ENCODE measurements at places on chromosomes 3 and 15. TPM values are rescaled to one million over a fixed set of nuclear protein-coding genes. Genes with fewer than 3 reads are reported as not detected.

GAP43 gene
- total RNA-seq, result not detected

SKOR1 gene
- 0.16 TPM for total RNA-seq

PIGZ gene
- total RNA-seq, result 0.31 TPM

WDR76 gene
- total RNA-seq, result 75.6 TPM

GRAMD1C gene
- 0.81 TPM for total RNA-seq

ALDH1L1 gene
- not detected for total RNA-seq

CHST2 gene
- total RNA-seq, result 3.0 TPM

ITIH1 gene
- total RNA-seq, result not detected

DYNLT2B gene
- total RNA-seq, result 8.6 TPM

GALNT15 gene
- not detected for total RNA-seq

P4HTM gene
- 33.0 TPM for total RNA-seq

DNA sequence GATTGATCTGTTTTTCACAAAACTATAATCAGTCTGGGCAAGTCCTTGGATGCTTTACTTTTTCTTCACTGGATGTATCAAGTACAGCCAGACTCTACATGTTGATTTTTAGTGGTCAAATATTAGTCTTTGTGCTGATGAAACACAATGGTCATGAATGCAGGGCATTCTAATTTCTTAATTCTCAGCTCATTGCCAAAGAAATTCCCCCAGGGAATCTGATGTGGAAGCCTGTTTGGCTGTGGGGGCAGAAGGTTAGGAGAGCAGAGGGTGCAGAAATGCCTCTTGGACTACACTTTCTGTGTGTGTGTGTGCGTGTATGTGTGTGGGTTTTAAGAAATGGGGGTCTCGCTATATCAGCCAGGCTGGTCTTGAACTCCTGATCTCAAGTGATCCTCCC is 48.7 kb upstream of the HACD2 start:
- no peak for DNase-seq
- H3K27ac ChIP-seq, result no peak overlapping the region
- H3K27me3 ChIP-seq, result no peaks in the 10 kb centered on the region
- no peaks in the 10 kb centered on the region for H3K36me3 ChIP-seq

DNA sequence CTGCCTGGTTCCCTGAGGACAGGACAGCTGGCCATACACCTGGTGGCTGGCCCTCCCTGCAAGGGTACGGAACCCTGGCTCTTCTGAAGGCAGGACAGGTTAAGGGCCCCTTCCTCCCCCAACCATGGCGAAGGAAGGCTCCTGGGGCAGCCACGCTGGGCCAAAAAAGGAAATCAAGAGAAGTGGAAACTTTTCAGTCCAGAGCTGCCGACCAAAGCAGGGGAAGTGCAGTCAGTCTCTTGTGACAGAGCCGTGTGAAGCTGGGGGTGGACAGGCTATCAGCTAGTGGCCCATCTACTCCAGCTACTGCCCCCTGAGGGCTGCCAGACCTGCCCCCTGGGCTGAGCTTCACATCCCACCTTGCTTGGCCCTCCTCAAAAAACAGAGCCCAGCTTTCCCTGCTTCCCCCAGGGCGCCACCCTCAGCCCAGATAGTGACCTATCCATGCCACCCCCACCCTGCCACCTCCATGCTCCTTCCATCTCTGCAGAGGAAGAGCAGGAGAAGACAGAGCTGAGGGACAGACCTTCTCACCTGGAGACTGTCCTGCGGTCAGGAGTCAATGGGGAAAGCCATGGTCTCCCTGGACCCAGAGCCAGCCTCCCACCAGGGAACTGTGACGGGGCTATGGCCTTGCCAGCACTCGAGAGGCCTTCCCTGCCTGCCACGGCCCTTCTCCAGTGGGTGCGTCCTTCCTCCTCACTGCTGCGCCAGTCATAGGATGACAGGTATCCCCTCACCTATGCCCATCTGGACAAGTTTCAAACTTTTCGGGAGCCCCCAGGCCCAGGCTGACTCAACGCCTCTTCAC is 4.6 kb downstream of the SEMA7A start:
- H3K36me3 ChIP-seq, result no peaks in the 10 kb centered on the region
- H3K4me1 ChIP-seq, result peaks cover 9% of the 10 kb centered on the region
- no peaks in the 10 kb centered on the region for H3K27me3 ChIP-seq
- H3K27ac ChIP-seq, result no peak overlapping the region
- DNase-seq, result no peak

- peaks cover 43% of the 10 kb centered on the region for H3K4me1 ChIP-seq
- no peaks in the 10 kb centered on the region for H3K27me3 ChIP-seq
- no peak overlapping the region for H3K27ac ChIP-seq
Measured at GRCh38 chr15:70562906-70563305, 200.5 kb downstream of the UACA start.

GRCh38 chr3:34183114-34183513 is 384.7 kb downstream of the PDCD6IP start:
- H3K4me1 ChIP-seq, result no peaks in the 10 kb centered on the region
- no peak overlapping the region for H3K27ac ChIP-seq
- no peaks in the 10 kb centered on the region for H3K36me3 ChIP-seq
- no peaks in the 10 kb centered on the region for H3K27me3 ChIP-seq
- H3K4me3 ChIP-seq, result no peak overlapping the region

- H3K36me3 ChIP-seq, result no peaks in the 10 kb centered on the region
- no peaks in the 10 kb centered on the region for H3K27me3 ChIP-seq
- no peak for DNase-seq
- no peak overlapping the region for H3K4me3 ChIP-seq
- H3K27ac ChIP-seq, result no peak overlapping the region
- H3K4me1 ChIP-seq, result no peaks in the 10 kb centered on the region
Measured at GRCh38 chr3:160184655-160185054, 40.6 kb upstream of the C3orf80 start.

DNA sequence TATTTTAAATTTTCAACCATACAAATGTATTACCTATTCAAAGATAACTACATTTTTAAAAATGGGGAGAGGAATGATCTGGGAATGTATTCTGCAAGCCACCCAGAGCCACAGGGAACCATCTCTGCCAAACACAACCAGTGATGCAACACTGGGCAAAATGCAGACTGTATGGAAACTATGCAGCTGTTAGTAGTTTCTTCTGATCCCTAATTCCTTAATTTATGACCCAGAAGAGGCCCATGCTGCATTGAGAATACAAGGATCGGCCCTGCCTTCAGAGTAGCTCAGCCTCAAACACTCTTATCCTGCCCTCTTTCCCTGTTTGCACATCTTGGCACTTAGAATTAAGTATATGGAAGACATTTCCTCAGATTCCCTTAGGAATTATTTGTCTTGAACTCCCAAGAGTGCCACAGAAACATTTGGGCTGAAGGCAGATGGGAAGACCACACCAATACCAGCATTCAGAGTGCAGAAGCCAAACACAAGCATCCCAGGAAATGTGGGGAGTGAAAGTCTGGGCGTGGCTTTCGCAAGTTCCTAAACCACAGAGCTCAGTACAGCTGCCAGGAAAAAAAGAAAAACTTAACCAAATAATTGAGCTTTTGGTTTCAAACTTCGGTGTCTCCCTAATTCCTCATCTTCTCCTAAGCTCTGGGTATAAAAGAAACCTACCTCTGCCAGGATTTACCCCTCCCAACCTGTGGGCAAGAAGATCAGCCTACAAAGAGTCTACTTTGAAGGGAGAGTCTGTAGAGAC is 5.3 kb downstream of the SNUPN start:
- H3K4me1 ChIP-seq, result peaks cover 22% of the 10 kb centered on the region
- no peaks in the 10 kb centered on the region for H3K27me3 ChIP-seq
- no peak for DNase-seq
- H3K4me3 ChIP-seq, result no peak overlapping the region
- H3K27ac ChIP-seq, result no peak overlapping the region
- peaks cover 17% of the 10 kb centered on the region for H3K36me3 ChIP-seq

- H3K27ac ChIP-seq, result no peak overlapping the region
- no peaks in the 10 kb centered on the region for H3K27me3 ChIP-seq
- H3K36me3 ChIP-seq, result no peaks in the 10 kb centered on the region
- DNase-seq, result no peak
Measured at GRCh38 chr3:28940530-28940929, 340.3 kb upstream of the RBMS3 start.

DNA sequence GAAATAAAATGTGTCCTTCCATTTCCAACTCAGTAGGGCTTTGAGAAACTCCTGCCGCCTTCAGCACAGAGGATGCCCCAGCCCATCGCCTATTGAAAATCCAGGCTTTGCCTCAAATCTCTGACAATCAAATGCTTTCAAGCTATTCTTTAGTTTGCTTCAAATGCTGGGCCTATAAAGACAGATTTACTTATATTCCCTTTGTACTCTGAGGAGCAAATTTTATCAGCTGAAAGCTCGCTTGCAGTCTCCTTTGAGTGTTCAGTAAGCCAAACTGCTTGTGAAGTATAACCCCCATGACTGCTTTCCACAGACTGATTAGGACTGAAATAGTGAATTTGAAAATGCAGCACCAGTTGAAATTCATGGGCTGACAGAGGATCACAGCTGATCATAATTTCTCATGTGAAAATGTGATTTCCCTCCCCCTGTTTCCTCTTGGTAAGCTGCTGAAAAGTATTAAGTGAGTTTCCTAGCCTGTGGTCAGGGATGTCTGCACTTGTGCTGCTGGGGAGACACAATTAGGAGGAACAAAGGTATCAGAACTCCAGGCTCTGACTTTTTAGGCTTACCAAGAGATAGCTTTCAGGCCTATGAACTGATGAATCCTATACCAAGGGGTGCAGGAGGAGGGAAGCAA is 563.4 kb upstream of the TGFBR2 start:
- no peaks in the 10 kb centered on the region for H3K36me3 ChIP-seq
- H3K4me1 ChIP-seq, result no peaks in the 10 kb centered on the region

DNA sequence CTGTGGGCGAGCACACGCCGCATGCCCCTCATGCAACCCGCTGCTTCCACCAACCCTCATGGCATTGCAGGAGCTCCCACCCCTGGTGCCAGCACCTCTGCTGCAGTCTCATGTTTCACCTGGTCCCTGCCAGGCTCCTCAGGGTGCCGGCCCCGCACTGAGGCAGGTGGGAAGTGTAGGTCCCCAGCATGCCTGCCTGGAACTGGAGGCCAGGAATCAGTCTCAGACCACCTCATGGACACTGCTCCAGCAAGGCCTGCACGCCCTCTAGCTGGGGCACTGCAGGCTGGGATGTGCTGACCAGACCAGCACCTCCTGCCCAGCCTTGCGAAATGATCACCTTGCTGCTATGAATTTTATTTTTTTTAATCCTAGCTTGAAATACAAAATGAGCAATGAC is 39.1 kb downstream of the OCA2 start:
- H3K4me1 ChIP-seq, result no peaks in the 10 kb centered on the region
- no peaks in the 10 kb centered on the region for H3K27me3 ChIP-seq
- no peak for DNase-seq
- no peak overlapping the region for H3K27ac ChIP-seq

DNA sequence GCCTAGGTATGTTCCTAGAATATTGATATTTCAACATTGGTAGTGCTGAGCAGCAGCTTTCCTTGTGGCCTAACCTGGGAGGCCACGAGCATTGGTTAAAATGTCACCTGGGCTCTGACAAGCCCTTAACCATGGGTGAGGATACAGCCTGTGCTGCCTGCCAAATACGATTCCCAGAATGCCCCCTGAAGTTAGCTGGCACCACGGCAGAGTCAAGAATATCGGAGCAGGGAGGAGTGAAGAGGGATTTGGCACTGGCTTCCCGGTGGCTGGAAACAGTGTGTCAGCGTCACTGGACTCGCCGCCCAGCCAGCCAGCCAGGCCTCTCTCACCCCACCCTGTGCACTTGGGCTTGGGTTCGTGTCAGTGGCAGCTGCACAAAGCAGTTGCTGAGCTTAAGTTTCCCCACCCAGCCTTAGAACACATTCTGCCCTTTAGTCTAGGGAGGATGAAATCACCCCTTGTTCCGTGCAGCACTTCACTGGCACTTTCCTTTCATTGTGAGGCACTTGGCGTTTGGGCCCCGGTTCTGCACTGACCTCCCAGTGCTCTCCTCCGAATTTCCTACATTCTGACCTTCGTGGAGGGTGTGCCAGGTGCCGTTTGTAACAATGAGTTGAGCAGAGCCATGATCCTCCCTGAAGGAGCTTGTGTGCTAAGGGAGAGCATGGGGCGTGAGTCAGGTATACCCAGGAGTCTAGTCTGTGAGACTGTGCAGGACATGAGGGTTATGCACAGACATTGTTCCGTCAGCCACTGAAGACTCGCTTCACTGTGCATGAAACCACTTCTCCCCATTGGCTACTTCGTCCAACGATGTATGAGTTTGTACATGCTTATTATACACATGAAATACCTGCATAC is 152.8 kb upstream of the BHLHE40 start:
- H3K36me3 ChIP-seq, result no peaks in the 10 kb centered on the region
- peaks cover 96% of the 10 kb centered on the region for H3K4me1 ChIP-seq
- H3K27me3 ChIP-seq, result no peaks in the 10 kb centered on the region
- peak overlapping the region; percentile 20 for H3K4me3 ChIP-seq

DNA sequence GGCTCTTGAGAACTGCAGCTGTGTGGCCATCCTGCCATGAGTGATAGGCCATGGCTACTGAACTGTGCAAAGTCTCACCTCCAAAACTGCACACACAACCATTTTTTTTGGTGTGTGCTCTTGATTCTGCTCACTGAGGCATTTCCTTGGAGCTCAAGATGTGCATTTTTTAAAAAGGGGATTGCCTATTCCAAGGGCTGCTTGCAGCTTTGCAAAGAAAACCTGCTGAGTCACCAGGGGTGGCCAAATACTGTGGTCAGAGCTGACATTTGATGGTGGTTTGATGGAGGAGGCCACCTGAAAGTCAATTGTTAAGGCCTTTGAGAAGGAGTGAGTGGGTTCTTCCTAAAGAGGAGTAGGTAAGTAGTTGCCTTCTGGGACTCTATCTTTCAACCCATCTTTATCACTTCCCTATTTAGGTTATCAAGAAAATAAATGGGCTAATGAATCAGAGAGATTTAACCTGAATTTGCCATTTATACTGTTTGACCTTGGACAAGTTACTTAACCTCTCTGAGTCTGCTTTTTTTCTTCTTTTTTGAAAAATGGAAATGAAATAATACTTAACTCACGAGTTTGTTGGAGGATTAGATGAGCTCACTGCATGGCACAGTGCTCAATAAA is 87.9 kb downstream of the CHST2 start:
- DNase-seq, result no peak
- no peaks in the 10 kb centered on the region for H3K36me3 ChIP-seq
- H3K27me3 ChIP-seq, result no peaks in the 10 kb centered on the region
- H3K4me1 ChIP-seq, result no peaks in the 10 kb centered on the region
- H3K27ac ChIP-seq, result no peak overlapping the region

DNA sequence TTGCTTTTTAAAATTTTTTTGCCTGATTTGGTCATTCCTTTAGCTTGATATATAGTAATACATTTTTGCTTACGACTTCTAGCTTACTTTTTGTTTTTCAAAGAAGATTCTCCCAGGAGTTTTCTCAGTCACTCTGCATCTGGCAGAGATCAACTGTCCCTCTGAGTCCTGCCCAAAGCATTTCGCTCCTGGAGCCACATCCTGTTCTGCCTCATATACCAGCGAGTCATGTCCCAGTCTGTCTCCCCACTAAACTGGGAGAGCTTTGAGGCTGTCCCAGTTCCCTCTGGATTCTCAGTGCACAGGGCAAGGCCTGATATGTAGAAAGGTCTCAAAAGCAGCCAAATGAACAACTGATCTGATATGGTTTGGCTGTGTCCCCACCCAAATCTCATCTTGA is 326.3 kb downstream of the ARRDC4 start:
- H3K4me3 ChIP-seq, result no peak overlapping the region
- no peak overlapping the region for H3K27ac ChIP-seq
- H3K36me3 ChIP-seq, result no peaks in the 10 kb centered on the region
- no peaks in the 10 kb centered on the region for H3K4me1 ChIP-seq
- no peak for DNase-seq

All from CD8-positive, alpha-beta memory T cell (primary cell).